ENCODE measurements at places on chromosomes 2 and 18.

DNA sequence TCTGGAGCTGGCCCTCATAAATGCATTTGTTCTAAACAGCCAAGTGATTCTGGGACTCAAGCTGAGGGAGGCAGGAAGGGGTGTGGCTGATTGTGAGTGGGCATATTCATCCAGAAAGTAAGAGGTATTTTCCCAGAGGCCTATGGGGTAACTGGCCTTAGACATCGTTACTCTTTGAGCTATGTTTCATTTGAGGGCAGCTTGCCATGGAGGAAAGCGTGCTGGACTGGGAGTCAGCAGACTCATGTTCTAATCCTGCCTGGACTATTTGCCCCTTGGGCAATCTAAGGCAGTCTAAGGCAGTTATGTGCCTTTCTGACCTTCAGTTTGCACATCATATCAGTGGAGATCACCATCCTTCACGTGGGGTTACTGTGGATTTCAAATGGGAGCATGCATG, 93.5 kb upstream of the SLC14A2 start:
- no peak for DNase-seq

GRCh38 chr2:44087714-44088092, 81.0 kb upstream of the PPM1B start:
- no peak for DNase-seq

DNA sequence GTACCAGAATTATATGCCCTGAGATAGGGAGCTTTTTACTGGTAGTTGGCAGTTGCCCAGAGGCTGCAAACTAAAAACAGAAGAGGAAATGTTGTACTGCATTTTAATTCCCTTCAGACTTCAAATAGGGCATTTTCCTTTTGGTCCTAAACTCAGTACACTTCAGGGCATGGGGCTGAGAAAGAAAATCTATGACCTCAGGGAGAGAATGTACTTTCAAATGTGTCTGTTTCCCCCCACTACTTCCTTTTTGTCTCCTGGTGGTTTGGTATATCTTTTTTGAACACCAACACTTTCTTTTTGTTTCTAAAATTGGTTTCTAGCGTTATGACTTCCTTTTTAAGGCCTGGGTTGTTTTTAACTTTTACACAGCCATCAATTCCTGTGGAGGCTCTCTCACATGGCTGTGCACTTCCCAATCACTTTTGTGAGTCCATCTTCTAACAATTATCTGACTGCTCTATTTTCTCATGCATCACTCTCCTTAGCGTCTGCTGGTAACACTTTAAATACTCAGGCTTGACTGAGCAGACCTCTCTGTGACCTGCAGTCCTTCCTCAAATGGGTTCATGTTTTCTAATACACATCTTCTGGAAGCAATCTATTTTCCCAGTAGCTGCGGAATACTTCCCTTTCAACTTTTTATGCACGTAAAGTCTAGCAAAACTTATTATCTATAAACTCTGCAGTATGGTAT, 596.0 kb downstream of the LRP1B start:
- no peak for DNase-seq

DNA sequence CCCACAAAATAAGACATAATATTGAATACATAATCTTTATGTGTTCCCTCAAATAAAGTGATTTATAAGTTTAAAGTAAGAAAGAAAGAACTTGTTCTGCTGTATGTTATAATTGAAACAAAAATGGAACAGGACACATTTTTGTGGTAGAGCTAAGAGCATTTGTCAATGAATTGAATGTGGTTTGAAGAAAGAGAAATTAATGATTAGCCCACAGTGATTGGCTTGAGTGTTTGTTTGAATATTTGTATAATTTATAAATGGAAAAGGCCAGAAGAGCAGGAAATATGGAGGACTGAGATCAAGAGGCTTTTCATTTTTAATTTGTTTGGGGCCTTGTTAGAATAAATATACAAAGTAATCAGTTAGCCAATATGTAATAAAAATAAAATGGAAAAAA, 395.1 kb upstream of the CDH19 start:
- no peak for DNase-seq

GRCh38 chr18:10422731-10423130, 31.7 kb upstream of the APCDD1 start:
- DNase-seq, result no peak

GRCh38 chr18:79540904-79541282, 138.7 kb upstream of the CTDP1 start:
- DNase-seq, result no peak

- no peak for DNase-seq
These were observed 37.5 kb downstream of the NABP1 start for GRCh38 chr2:191715471-191715870.

GRCh38 chr18:26526128-26526965, 22.0 kb downstream of the KCTD1 start:
- DNase-seq, result no peak

DNA sequence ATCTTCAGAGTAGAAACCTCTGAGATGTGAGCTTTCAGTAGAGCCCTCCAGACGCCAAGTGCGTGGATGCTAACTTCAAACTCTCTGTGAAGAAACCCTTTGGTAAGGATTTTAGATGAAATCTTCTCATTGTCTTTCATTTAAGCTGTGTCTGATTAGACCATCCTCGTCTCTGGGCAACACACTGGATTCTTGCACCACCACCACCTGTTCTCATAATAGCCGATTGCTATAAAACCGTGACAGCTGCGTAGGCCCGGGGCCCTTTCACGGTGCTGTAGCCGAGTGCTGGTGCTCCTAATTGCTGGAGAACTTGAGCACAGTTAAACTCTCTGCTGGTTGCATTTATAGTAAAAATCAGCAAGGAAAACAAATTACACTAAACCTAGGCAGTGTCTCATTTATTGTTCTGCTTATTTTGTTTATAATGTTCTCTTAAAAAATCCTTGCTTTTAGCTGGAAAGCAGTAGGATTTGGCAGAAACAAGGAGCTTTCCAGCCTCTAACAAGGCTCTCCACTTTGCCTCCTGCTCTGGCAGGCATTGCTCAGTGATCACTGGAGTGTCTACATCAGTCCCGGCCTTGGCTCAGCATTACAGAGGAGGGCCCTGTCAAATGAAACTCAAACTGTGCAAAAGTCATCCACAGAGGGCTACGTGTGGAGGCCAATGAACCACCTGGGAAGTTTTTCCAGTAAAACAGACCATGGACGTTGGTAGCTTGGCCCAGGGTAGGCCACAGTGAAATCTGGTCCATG, 40.9 kb upstream of the MBP start:
- DNase-seq, result no peak

- no peak for DNase-seq
These were observed 32.2 kb downstream of the TMEFF2 start for GRCh38 chr2:192162392-192163042.

DNA sequence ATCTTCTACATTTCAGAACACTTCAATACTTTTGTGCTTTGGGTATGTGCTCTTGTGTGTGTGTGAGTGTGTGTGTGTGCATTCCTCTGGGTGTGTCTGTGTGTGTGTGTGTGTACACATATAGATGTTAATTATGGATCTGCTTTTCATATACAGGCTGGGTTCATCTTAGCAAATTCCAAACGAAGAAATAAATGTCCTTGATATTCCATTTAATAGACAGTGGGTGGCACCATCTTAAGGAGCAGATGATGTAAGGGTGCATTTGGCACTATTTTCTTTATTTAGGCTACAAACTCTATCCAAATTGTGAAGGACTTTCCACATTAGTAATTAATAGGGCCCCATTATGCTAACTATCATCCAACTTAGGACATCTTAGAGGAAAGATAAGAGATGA, 425.8 kb upstream of the POU3F3 start:
- no peak for DNase-seq

GRCh38 chr2:230520875-230521155, 104.8 kb downstream of the SP100 start:
- no peak for DNase-seq

- no peak for DNase-seq
These were observed 93.2 kb upstream of the ARL4C start for GRCh38 chr2:234590076-234590475.

- DNase-seq, result no peak
These were observed 16.5 kb upstream of the PSD4 start for GRCh38 chr2:113157118-113157896.

DNA sequence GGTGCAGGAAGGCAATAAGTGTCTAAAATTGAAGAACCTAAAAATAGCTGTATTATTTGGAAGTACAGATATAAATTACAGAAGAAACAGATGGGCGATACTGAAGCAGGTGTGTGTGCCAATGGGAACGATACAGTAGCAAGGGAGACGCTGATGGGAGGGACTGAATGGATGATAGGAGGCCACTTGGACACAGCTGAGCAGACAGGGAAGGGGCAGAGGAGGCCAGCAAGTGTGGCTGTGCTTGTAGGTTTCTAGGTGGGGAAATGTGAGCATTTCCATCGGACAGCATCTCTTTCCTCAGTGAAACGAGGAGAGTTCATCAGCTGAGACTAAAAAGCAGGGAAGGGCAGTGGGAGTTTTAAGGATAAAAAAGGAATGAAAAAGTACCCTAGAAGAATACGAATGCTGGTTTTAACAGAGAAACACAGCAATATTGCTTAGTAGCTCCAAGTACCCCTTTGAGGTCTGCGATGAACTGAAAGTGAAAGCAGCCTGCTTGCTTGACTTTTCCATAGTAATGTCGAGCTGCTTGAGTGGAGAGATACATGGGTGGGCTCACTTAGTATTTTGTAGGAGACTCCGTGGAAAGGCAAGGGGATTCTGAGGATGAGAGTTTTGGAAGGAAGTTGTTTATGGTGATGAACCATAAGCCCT, 91.7 kb upstream of the EPC2 start:
- no peak for DNase-seq

DNA sequence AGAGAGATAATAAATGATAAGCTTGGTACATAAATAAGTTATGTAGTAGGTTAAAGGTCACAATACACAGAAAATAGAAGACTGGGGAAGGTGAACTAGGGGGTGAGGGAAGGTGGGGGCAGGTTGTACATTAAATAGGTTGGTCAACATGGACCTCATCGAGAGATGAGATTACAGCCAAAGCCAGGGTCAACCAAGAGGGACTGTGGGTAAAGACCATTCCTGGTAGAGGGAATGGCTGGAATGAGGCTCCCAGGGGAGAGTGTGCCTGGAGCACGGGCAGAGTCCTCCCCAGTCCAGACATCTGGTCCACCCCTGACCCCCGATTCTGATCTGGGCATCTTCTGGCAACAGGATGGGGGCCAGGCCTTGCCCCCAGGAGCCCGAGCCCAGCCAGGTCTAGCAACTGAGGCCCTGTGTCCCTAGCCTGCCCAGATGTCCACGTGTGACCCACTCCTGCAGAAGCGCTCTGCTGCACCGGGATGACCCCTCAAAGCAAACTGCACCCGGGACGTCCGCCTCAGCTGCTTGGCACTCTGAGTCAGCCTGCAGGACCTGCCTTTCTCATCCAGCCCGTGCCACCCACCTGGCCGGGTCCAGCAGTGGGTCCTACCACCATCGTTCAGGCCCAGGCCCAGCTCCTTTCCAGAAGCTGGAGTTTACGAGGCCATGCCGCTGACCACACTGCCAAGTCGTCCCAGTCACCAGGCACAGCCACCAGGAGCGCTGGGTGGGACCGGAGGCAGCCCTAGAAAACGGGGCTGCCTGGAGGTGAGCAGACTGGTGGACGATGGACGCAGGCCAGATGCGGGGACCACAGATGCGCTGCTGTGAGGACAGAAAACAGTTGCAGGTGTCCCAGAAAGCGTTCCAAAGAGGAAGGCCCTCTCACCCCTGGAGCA, 56.2 kb upstream of the ID2 start:
- no peak for DNase-seq

- DNase-seq, result no peak
These were observed at the start of gene SATB2 for GRCh38 chr2:199457147-199458008. TSS of gene SATB2 (minus strand) at chr2:199457939. CDS start at chr2:199456037, 1,902 bp downstream.

DNA sequence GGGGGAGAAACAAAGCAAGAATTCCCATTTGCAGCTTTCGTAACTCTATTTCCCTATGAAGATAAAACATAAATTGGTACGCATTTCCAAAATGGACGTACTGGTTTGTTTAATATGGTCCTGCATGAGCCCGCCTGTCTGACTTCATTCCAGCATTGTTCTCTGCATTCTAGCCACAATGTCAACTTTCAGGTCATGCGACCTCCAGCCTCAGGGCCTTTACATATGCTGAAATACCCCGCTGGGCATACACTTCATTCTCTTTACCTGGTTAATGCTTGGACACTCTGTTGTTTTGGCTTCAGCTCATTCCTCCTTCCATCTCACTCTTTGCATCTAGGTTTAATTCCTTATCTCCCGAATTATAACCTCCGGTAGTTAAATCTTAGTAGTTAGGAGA, 103.7 kb upstream of the DNMT3A start:
- no peak for DNase-seq

DNA sequence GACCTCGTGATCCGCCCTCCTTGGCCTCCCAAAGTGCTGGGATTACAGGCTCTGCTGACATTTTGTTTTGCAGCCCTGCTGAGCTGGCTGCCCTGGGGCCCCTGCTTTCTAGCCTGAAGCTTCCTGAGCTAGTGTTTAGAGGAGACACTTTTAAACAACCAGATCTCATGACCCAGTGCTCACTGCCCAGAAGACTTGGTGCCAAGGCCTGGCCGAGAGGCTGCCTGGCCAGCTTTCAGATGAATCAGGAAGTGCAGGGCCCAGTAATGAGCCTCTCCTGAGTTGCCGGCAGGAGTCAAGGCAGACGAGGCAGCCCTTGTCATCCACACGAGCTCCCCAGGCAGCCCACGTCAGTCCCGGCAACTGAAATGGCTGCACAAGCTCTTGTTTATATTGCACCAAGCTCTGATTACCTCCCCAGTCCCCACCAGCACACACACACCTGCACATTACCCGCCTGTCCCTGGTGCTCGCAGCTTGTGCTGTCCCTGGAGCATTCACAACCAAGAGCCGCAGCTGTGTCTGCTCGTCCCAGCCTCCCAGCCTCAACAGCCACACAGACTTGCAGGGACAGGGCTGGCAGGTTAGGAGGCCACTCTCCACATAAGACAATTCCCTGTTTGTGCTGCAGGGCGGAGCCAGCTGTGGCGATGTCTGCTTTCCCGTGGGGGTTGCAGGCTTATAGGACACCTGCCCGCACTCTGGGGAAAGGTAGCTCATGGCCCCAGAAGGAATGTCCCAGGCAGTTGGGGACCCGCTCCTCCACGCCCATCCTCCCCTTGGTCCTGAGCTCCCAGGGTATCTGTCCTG, 331.2 kb upstream of the MYT1L start:
- no peak for DNase-seq

DNA sequence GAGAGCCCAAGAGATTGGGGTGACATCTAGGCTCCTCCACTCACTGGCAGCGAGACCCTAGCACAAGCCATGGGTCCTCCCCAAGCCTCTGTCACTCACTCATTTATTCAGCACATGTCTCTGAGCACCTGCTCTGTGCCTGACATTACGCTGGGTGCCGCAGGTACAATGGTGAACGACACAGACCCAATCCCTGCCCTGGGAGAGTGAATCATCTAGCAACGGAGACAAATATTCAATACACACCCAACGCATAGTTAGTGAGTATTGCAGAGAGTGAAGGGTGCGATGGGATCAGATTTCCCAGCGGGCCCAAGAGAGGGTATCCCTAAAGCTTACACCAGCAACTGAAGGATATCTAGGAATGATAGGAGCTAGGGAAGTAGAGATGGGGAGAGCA, 45.5 kb downstream of the ZFP36L2 start:
- no peak for DNase-seq

GRCh38 chr2:120736624-120737339, 1.1 kb downstream of the GLI2 start:
- no peak for DNase-seq

- DNase-seq, result no peak
These were observed 62.5 kb downstream of the LYPD6B start for GRCh38 chr2:149100739-149101699.

GRCh38 chr18:58572680-58573079, 56.2 kb downstream of the ALPK2 start:
- no peak for DNase-seq

- DNase-seq, result no peak
These were observed 39.8 kb upstream of the AAK1 start for GRCh38 chr2:69683170-69683971.

GRCh38 chr2:54594048-54594447, 129.4 kb upstream of the EML6 start:
- DNase-seq, result no peak

All from GOT3 (cell line).